Suppressor macrophage treated with lipopolysaccharide for 1 hour (primary cell): ENCODE measurements at places on chromosomes 3 and 15.
A peak's percentile ranks its signal among the peaks of the same experiment; 100 is the strongest.

DNA sequence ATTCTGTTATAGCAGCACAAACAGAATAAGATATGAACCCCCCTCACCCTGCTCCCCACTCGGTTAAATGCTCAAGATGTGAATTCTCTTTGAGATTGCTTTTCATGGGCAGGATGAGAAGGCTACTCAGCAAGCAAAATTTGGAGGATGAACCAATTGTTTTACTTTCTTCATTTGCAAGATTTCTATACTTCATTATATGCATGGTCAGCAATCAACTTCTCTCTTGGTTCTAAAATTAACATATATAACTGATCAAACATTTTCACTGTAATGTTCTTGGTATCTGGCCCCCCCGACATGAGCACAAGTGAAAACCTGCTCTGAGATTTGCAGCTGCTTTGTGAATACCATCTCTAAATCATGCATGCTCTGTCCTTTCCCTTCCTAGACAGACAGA is 556.1 kb upstream of the MDFIC2 start:
- DNase-seq: no peak

DNA sequence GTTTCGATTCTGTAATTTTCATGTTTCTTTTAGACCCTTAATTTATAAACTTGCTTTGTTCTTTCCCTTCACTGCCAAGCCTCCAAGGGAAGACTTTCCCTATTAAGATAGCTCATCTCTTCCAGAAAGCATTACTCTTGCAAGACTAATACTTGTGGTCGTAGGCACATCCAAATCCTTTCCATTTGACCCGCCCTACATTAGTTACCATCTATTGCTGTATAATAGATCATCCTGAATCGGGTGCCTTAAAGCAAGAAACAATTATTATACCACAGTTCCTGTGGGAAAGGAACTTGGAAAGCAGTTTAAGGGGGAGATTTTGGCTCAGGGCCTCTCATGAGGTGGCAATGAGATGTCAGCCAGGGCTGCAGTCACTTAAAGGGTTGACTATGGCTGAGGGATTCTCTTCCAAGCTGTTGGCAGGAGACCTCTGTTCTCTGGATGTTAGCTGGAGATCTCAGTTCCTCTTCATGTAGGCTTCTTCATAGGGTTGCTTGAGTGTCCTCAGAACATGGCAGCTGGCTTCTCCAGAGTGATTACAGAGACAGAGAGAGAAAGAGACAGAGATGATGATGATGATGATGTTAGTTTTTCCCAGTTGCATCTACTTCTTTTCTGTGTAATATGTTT is 570.4 kb upstream of the TGFBR2 start:
- DNase-seq: no peak

DNA sequence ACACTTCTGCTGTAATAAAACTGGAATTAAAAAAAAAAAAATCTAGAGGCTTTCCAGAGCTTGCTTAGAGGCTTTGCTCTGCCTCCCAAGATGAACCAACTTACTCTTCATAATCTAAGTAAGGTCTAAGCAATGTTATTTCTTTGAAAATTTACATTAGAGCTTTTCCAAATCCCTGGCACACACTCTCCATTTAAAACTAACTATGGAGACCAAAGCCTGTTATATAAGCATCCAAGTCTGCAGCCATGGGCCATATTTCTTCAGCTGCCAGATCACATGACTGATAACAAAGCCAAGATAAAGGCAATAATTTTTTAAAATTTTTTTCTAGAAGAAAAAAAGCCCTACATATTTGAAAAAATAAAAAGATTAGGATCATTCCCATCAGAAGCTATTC is 55.0 kb upstream of the ARHGEF3 start:
- DNase-seq: no peak

DNA sequence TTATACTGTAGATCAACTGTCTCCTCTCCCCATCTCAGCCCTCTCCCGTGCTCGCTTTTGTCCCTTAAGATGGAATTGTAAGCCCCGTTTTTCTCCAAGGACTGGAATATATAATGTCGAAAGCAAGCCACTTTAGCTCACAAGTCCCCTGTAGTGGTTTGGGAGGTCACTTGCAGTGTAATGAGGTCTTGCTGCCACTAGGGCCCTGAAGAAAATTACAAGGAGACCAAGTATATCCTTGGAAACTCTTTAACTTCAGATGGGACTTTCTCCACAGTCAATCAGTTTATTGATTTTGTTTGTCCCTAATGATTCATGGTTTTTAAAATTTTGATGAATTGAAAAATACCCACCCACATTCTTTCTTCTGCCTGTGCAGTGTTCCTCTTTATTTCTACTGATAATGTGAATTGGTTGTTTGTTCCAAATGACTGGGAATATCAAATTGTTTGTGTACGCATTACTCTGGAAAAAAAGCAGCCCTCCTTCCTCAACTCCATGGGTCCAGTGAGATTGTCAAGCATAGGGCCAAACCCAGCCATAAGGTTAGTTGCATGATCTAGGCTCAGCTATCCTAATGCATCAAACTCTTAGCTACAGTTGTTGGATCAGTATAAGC is 294.8 kb downstream of the MCTP2 start:
- no peak for DNase-seq

GRCh38 chr3:192161661-192162060 is 565.7 kb downstream of the FGF12 start:
- no peak for DNase-seq

DNA sequence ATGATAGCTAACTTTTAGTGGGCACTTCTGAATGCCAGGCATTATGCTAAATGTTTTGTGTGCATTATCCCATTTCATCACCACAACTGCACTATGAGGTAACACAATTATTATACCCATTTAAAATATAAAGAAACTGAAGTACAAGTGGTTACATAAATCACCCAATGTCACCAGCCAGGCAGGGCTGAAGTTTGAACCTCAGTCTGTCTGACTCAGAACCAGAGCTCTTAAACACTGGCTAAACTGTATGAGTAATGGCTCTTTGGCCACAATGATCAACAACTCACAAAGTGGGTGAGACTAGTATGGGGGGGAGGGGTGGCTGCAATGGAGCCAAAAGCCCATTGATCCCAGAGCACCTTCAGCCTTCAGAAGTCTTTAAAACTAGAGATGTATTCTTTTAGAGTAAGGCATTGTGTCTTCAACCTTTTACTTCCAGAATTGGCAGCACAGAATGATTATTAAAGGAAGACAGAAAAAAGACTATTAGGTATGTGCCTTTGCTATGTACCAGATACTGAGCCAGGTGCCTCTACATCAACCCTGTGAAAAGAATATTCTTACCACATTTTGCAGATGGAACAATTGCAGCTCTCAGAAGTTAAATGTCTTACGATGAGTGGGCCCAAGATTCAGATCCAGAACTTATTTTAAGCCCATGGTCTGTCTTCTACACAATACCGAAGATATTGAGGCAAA is 166.9 kb downstream of the UACA start:
- DNase-seq: peak; percentile 39

GRCh38 chr3:123143669-123144411 is 57.9 kb upstream of the SEC22A start:
- DNase-seq: no peak

- no peak for DNase-seq
Observed at GRCh38 chr3:53259427-53260259, 3.8 kb upstream of the TKT start.

DNA sequence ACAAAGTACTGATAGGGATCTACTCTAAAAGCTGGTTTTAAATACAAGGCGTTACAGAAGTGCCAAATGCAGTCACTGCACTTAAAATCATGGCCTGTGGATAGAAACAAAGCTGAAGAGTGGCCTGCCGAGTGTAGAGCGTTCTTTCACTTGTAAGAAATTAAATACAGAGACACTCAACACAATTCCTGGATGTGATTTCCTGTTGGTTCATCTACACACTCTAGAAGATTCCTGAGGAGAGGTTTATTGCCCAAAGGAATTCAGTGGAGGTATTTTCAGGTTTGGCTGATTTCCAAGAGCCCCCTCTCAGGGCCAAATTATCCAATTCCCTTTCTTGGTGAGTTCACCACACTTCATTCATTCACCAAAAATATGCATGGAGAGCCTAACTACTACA is 200.3 kb upstream of the IL12A start:
- no peak for DNase-seq

- DNase-seq: no peak
Observed at GRCh38 chr3:180961552-180961951, 28.0 kb downstream of the DNAJC19 start.

- DNase-seq: no peak
Observed at GRCh38 chr3:126441256-126441880, 34.3 kb downstream of the ZXDC start.

DNA sequence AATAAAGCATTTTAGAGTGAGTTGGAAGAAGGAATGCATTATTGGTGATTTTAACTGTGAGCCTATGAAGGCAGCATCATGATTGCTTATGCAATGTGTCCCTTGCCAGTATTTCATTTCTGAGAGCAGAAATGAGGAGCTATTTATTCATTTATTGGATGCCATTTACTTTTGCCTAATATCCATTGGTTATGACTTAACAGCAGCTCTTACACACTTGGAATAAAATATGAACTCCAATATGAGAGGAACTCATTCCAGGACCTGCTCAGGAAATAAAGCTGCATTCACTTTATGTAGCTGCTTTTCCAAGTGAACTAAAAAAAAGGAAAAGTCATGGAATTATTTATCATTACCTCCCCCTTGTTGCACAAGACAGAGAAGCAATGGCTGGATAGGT is 280.1 kb downstream of the LRTM1 start:
- DNase-seq: no peak

DNA sequence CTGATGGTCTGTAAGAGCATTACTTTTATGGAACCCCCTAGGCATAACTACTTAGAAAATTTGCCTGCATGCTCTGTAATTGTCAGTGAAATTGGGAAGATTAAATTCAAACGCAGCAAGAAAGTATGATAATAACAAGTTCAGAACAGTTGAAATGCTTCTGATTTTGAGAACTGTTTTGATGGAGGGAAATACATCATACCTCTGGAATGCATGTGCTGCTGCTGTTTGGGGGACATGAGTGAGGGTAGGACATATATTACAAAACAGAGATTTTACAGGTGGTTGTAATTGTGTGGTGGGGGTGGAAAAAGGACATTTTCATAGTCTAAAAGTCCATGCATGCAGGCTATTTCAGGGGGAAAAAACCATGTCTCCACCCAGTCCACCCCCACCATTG is 135.0 kb upstream of the DPH6 start:
- DNase-seq: no peak

- peak; percentile 32 for DNase-seq
Observed at GRCh38 chr3:159832024-159832423, 156.6 kb upstream of the IL12A start.

- no peak for DNase-seq
Observed at GRCh38 chr15:51156957-51157356, 62.3 kb upstream of the TNFAIP8L3 start.

- DNase-seq: peak; percentile 26
Observed at GRCh38 chr15:32936283-32936918, 218.6 kb downstream of the GREM1 start.

GRCh38 chr3:195075941-195076875 is 194.8 kb downstream of the XXYLT1 start:
- peak; percentile 37 for DNase-seq

DNA sequence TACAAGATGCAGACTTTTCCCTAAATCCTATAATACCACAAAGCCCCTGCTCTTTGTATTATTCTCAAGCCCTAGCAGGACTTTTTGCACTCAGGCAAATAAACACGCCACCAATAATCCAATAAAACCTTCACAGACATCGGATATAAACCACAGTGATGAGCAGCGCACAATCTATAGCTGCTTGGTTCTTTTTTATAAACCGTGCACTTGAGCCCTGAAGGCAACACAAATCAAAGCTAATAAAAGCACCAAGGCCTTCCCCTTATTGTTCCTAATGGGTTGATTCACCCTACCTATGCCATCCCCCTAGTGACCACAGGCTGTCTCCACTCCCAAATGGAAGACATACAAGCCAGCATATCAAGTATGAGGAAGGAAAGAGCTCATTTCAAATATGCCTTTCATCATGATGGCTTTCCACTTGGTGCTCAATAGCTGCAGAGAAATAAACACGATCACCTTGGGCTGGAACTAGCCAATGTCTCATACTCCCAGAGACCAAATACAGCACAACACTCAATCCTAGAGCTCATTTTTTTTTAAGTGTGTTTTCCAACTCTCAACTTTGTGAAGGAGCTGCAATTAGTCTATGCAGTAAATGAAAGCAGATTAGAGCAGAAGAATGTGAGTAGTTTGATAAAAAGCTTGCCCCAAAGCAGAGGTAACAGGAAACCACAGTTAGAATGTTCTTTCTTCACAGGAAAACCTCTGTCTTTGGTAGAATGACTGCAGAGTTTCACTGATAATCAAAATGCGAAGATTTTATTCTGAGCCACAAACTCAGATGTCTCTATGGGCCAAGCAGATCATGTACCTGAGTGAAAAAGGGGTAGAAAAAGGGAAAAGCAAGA is 573.9 kb downstream of the AGBL1 start:
- DNase-seq: no peak

- DNase-seq: no peak
Observed at GRCh38 chr3:147458995-147459704, 50.0 kb downstream of the ZIC1 start.

DNA sequence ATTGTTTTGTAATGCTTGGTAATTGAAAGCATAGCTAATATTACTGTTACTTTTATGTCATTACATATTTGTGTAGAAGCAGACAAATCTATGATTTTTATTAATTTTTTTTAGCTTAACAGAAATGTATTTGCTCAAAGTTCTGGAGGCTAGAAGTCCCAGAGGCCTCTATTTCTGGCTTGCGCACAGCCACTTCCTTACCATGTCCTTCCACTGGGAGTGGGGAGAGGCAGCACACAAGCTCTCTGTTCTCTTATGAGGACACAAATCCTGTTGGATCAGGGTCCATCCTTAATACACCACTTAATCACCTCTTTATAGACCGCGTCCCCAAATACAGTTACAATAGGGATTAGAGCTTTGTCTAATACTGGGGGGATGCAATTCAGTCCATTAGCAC is 1061.4 kb downstream of the OTOL1 start:
- DNase-seq: no peak

DNA sequence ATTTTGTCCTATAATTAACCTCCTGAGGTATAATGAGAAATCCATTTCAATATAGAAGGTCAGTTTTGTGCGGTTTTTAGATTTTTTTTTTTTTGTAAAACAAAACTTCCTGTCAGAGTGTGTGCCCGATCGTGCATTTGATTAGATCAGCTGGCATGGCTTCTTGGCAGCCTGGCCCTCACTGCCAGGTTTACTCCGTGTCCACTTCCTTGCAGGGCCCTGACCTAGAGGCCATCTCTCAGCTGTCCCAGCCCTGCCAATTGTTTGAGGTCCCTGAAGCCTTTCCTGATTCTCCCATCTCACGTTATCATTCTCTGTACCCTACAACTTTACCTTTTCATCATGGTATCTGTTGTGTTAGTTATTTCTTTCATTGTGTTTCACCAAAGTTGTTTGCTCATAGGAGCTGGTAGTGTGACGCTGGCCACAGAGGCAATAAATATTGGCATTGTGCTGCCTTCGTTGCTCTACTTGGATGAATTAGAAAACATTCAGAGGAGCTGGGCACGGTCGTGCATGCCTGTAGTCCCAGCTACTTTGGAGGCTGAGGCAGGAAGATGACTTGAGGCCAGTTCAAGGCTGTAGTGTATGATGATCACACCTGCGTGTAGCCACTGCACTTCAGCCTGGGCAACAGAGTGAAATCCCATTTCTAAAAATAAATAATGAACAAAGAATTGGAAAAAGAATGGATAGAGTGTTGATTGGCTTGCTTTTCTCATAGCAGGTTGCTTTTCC is 202.0 kb downstream of the GHSR start:
- no peak for DNase-seq
